IPS DF 6.9 (cell line): ENCODE measurements at places on chromosomes 16 and 17.

- no peak for DNase-seq
- H3K4me3 ChIP-seq: no peak overlapping the region
- no peaks in the 10 kb centered on the region for H3K4me1 ChIP-seq
- no peak overlapping the region for H3K27ac ChIP-seq
These were observed 8.1 kb downstream of the MRPL58 start for GRCh38 chr17:75020331-75021110.

GRCh38 chr17:13851889-13852288 lies 217.4 kb upstream of the COX10 start:
- no peaks in the 10 kb centered on the region for H3K36me3 ChIP-seq
- no peak overlapping the region for H3K27ac ChIP-seq
- no peaks in the 10 kb centered on the region for H3K27me3 ChIP-seq

- H3K4me1 ChIP-seq: no peaks in the 10 kb centered on the region
- DNase-seq: no peak
- peaks cover 4% of the 10 kb centered on the region; the same call in 1 of the 2 replicates for H3K36me3 ChIP-seq
- H3K27me3 ChIP-seq: no peaks in the 10 kb centered on the region
- H3K27ac ChIP-seq: no peak overlapping the region
These were observed 30.1 kb downstream of the VPS35 start for GRCh38 chr16:46658925-46659324.

GRCh38 chr17:2002767-2003329 lies 22.3 kb downstream of the RTN4RL1 start:
- no peak overlapping the region for H3K27ac ChIP-seq
- H3K36me3 ChIP-seq: no peaks in the 10 kb centered on the region
- peaks cover 3% of the 10 kb centered on the region for H3K27me3 ChIP-seq
- DNase-seq: no peak
- H3K4me1 ChIP-seq: no peaks in the 10 kb centered on the region; the same call in 1 of the 2 replicates
- H3K4me3 ChIP-seq: no peak overlapping the region

DNA sequence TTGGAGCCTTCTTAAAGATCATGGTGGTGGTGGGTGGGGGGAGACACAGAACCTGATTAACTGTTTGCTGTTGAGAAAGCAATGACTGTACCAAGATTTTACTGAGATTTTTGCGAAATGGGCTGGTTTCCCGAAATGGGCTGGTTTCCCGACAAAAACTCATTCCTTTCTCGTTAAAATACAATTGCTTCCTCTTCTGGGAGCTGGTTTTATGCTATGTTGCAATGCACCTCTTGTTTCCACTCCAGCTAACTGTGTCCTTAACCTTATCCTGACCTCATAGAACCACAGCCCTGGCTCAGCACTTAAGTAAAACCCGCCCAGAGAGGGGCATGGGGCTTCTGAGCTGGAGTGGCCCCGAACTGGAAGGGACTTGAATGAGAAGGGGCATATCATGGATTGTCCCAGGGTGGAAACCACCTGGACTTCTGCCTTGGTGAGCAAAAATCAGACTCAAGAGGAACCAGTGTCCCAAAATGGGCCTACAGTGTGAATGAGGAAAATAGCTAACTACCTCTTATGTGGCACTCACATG lies 20.9 kb downstream of the FAM20A start:
- no peaks in the 10 kb centered on the region for H3K27me3 ChIP-seq
- H3K4me1 ChIP-seq: peaks cover 2% of the 10 kb centered on the region; the same call in 1 of the 2 replicates
- no peak overlapping the region for H3K4me3 ChIP-seq

DNA sequence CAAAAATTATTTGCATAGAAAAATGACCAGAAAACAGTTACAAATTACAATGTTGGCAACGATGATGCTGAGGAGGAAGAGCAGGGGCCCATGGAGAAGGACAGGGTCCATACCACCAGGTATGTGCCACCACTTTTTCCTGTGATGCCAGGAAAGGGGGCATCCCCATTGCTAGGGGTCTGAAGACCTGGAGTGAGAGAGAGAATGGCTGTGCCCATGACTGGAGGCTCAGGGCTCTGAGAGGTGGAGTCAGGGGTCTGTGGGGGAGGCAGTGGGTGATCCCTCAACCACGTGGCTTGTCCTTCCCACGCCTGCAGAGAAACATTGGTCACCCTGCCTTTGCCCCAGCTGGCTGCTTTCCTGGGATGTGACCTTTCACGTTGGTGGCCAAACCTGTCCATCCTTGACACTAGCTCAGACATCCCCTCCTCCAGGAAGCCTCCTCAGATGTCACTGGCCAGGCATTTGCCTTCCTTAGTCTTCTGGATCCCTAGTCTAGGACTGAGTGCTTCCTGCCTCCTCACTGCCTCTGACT lies 51.4 kb downstream of the SOCS1 start:
- DNase-seq: no peak
- no peaks in the 10 kb centered on the region for H3K27me3 ChIP-seq

GRCh38 chr16:74742051-74742481 lies 32.6 kb downstream of the FA2H start:
- no peaks in the 10 kb centered on the region for H3K27me3 ChIP-seq
- H3K27ac ChIP-seq: no peak overlapping the region
- no peaks in the 10 kb centered on the region for H3K36me3 ChIP-seq
- no peak for DNase-seq
- H3K4me1 ChIP-seq: peaks cover 4% of the 10 kb centered on the region; the same call in 1 of the 2 replicates

- DNase-seq: no peak
- no peaks in the 10 kb centered on the region for H3K27me3 ChIP-seq
- H3K27ac ChIP-seq: no peak overlapping the region
- no peaks in the 10 kb centered on the region for H3K4me1 ChIP-seq
- H3K36me3 ChIP-seq: peaks cover 4% of the 10 kb centered on the region; the same call in 1 of the 2 replicates
These were observed 19.6 kb upstream of the SLC35B1 start for GRCh38 chr17:49727380-49727779.

- H3K27me3 ChIP-seq: no peaks in the 10 kb centered on the region
- peaks cover 7% of the 10 kb centered on the region; the same call in 1 of the 2 replicates for H3K36me3 ChIP-seq
- no peak for DNase-seq
- H3K4me1 ChIP-seq: no peaks in the 10 kb centered on the region
- no peak overlapping the region for H3K4me3 ChIP-seq
- H3K27ac ChIP-seq: no peak overlapping the region
These were observed 59.0 kb downstream of the ANKFY1 start for GRCh38 chr17:4204710-4205173.

DNA sequence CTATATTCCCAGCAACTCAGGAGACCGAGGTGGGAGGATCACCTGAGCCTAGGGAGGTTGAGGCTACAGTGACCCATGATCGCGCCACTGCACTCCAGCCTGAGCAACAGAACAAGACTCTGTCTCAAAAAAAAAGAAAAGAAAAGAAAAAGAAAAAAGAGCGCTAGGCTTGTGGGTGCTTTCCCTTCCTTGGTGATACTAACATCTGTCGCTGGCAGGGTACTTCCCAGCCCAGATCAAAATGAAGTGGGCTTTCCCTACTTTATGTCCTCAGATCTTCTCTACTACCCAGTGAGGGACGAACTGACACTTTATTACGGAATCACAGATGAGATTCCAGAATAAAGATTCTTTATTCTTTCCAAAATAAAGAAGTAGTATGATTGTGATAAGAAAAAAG lies 103.8 kb upstream of the NOL11 start:
- no peaks in the 10 kb centered on the region for H3K36me3 ChIP-seq
- no peak overlapping the region for H3K4me3 ChIP-seq
- H3K27ac ChIP-seq: no peak overlapping the region
- DNase-seq: no peak

GRCh38 chr17:76318586-76318985 lies 10.5 kb upstream of the QRICH2 start:
- DNase-seq: no peak
- H3K4me1 ChIP-seq: no peaks in the 10 kb centered on the region
- H3K27ac ChIP-seq: no peak overlapping the region
- H3K4me3 ChIP-seq: no peak overlapping the region
- no peaks in the 10 kb centered on the region for H3K27me3 ChIP-seq
- no peaks in the 10 kb centered on the region for H3K36me3 ChIP-seq

DNA sequence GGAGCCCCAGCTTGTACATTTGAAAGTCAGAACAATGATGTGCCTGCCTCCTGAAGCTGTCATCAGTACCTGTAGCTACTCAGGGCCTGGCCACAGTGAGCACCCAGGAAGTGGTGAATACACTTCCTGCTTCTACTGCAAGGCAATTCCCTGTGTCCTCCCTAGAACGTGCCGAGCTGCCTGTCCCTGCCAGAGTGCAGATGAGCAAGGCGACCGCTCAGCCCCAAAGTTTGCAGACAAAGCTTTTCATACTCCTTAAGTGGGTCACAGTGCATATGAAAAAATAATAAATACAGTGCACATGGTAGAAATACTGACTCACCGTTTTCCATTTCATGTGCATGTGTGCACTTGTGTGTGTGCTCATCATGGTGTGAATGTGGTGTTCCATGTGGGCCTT lies 77.3 kb downstream of the MPRIP start:
- no peak overlapping the region for H3K27ac ChIP-seq
- DNase-seq: no peak
- no peaks in the 10 kb centered on the region for H3K27me3 ChIP-seq
- H3K36me3 ChIP-seq: no peaks in the 10 kb centered on the region
- peaks cover 2% of the 10 kb centered on the region; the same call in 1 of the 2 replicates for H3K4me1 ChIP-seq

GRCh38 chr16:73172973-73173709 lies 125.2 kb upstream of the ZFHX3 start:
- no peak overlapping the region for H3K4me3 ChIP-seq
- H3K27me3 ChIP-seq: no peaks in the 10 kb centered on the region
- no peak overlapping the region for H3K27ac ChIP-seq
- no peaks in the 10 kb centered on the region for H3K36me3 ChIP-seq

GRCh38 chr16:86836503-86837129 lies 258.3 kb downstream of the FOXL1 start:
- H3K4me1 ChIP-seq: no peaks in the 10 kb centered on the region
- H3K36me3 ChIP-seq: no peaks in the 10 kb centered on the region
- DNase-seq: no peak
- no peaks in the 10 kb centered on the region for H3K27me3 ChIP-seq
- H3K4me3 ChIP-seq: no peak overlapping the region

GRCh38 chr16:71214746-71215381 lies 15.7 kb downstream of the HYDIN start:
- H3K4me3 ChIP-seq: no peak overlapping the region
- no peak overlapping the region for H3K27ac ChIP-seq
- H3K4me1 ChIP-seq: no peaks in the 10 kb centered on the region
- DNase-seq: no peak
- no peaks in the 10 kb centered on the region for H3K27me3 ChIP-seq
- H3K36me3 ChIP-seq: no peaks in the 10 kb centered on the region

- no peaks in the 10 kb centered on the region; the same call in 1 of the 2 replicates for H3K4me1 ChIP-seq
- H3K36me3 ChIP-seq: no peaks in the 10 kb centered on the region; the same call in 1 of the 2 replicates
- DNase-seq: no peak
- H3K27ac ChIP-seq: no peak overlapping the region
- H3K27me3 ChIP-seq: no peaks in the 10 kb centered on the region
- no peak overlapping the region for H3K4me3 ChIP-seq
These were observed 44.8 kb upstream of the GNG13 start for GRCh38 chr16:845351-845745.

GRCh38 chr17:61833536-61834193 lies 29.7 kb downstream of the BRIP1 start:
- H3K27ac ChIP-seq: no peak overlapping the region
- H3K4me3 ChIP-seq: no peak overlapping the region
- no peaks in the 10 kb centered on the region for H3K27me3 ChIP-seq
- H3K36me3 ChIP-seq: no peaks in the 10 kb centered on the region
- no peaks in the 10 kb centered on the region for H3K4me1 ChIP-seq

DNA sequence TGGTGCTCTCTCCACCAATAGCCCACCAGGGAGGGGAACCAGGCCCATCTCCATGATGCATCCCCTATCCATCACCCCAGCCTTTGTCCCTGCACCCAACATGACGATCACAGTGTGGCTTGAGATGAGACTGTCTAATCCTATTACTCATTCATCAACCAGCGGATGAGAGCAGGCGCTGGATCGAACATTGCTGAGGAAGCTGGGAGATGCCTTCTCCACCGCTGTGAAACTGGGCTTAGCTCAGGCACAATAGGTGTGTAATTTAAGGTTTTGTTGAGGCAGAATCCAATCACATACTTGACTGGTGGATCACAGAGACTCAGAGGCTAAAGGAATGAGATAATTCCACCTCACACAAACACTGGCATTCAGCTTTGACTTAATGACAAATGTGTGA lies 64.6 kb upstream of the IRX3 start:
- H3K4me1 ChIP-seq: no peaks in the 10 kb centered on the region
- H3K4me3 ChIP-seq: no peak overlapping the region
- H3K27ac ChIP-seq: no peak overlapping the region
- no peak for DNase-seq
